ENCODE measurements at places on chromosomes 3 and 15.
A peak's percentile ranks its signal among the peaks of the same experiment; 100 is the strongest.

DNA sequence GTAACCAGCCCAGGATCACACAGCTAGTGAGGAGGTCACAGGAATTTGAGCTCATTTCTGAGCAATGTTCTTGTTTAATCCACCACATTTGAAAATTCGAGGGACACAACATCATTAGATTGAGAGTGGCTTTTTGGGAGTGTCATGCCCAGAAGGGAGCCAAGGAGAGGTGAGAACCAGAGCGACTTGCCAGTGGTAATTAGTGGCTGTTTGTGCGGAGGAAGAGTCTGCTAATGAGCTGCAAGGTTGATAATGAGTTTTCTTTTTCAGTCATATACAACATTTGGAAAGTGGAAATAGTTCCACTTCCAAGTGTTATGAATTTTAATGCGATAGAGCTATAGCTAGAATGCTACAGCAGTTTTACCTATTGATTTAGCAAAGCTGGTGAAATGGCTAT lies 19.7 kb downstream of the GABRA5 start:
- DNase-seq = no peak

DNA sequence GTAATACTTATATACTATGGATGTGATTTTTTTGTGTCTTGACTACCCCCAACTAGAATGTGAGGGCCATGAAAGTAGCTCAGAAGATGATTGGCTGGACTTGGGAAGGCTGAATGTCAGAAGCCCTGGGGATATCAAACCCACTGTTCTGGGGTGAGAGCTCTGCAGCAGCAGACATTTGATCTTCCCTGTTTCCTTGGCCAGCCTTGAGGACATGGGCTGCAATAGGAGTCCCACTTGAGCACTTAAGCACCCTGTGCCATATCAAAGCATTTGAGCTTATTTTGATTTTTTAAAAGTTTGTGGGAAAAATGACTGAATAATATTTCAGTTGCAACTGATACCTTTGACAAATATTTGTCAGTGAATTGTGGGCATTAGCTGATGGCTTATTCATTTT lies 21.7 kb downstream of the GTF2E1 start:
- no peak for DNase-seq

GRCh38 chr3:7657214-7658112 lies 796.5 kb downstream of the GRM7 start:
- DNase-seq = no peak

DNA sequence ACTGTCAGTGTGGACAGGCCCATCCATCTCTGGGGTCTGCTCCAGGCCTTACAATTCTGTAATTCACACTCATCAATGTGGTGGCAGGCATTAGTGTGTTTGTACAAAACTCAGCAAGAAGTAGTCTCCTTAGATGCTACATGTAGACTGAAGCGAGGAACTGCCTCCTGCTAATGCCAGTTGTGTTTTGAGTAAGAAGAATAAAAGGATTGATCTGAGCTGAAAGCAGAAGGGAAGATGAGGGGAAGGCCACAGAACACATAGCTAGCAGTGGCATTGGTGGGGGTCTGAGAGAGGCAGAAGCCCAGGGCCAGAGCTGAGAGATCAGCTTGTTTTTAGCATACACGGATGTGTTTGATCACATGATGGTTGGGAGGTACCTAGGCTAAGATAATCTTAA lies 144.1 kb downstream of the TIGIT start:
- DNase-seq = no peak

- no peak for DNase-seq
These were observed 64.8 kb downstream of the DUT start for GRCh38 chr15:48396020-48396419.

- DNase-seq = no peak
These were observed 26.2 kb upstream of the HHATL start for GRCh38 chr3:42728668-42729364.

DNA sequence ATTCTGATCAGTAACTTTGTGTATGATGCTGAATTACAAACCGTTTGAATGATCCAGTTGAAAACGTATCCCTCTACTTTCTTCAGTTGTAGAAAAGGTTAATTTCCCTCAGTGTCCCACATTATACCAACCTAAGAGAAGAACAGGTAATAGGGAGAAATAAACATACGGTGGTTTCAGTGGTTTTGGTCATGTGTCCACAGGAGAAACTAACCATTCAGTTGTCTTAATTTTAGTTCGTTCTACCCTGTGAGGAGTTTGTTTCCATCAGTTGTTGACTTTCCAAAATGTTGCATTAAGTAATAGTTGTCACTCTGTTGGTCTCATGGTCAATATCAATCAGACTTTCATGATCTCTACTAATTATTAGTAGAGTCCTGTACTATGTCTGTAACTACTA lies 15.1 kb downstream of the CALML4 start:
- DNase-seq = no peak

GRCh38 chr3:110474397-110474796 lies 597.2 kb upstream of the NECTIN3 start:
- no peak for DNase-seq

DNA sequence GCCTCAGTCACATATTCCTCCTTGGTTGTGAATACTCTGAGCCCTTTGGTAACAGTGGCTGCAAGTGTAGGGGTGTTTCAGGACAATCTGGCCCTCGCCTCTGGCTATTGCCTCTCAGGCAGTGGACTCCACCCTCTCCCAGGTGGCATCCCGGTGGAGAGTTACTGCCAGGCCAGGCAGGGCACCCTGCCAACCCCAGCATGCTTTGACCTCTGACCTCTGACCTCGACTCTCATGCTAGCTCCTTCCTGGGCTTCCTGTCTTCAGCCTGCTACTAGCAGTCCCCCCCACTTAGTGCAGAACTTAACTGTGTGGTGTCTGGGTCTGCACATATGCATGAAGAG lies 5.5 kb downstream of the TM6SF1 start:
- DNase-seq = no peak

DNA sequence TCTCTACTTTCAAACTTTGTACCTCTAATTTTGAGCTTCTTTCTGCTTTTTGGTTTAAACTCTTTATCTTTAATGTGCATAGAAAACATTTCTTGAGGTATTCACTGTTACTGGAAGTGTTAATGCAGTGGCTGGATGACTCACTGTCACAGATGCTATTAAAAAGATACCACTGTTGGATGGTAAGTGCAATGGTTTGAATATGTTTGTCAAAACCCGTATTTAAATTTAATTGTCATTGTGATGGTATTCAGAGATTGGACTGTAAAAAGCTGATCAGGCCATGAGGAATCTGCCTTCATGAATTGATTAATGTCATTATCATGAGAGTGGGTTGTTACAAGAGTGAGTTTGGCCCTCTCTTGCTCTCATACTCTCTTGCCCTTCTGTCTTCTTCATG lies 70.6 kb downstream of the AP4E1 start:
- DNase-seq = no peak

DNA sequence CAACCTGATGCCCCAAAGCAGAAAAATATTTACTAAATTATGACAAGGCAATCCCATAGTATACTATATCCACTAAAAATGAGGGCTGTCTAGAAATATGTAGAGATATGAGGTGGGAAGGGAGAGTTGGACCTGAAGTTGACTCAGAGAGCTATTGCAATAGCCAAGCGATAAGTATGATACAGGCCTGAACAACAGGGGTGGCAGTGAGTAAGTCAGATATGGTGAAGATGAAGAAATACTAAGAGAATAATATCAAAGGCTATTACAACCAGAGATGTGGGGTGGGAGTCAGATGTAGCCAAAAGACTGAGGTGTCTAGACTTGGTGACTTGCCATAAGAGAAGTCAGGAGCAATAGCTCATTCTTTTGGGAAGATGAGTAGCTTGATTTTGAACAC lies 9.2 kb downstream of the HSPBAP1 start:
- no peak for DNase-seq

- DNase-seq = no peak
These were observed 27.6 kb downstream of the ANP32A start for GRCh38 chr15:68792901-68793766.

- DNase-seq = no peak
These were observed 1.2 kb downstream of the NT5DC2 start for GRCh38 chr3:52532517-52532837.

- no peak for DNase-seq
These were observed 98.2 kb upstream of the AGTR1 start for GRCh38 chr3:148599481-148599880.

DNA sequence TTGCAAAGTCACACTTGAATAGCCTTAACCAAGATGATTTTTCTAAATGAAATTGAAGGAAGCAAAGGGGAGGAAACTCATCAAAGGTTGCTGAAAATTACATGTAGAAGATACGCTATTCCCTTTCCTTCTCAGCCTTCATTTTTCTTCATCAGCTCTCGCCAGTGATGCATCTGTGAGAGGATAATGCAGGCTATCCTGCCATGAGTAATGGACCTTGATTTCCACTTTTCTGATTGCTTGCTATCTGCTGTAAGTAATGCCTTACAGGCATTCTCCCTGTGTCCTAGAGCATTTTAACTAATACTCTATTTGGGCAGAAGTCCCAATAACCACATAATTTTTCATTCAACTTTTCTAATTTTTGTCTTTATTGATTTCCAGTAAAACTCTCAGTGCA lies 162.6 kb downstream of the BBX start:
- no peak for DNase-seq

DNA sequence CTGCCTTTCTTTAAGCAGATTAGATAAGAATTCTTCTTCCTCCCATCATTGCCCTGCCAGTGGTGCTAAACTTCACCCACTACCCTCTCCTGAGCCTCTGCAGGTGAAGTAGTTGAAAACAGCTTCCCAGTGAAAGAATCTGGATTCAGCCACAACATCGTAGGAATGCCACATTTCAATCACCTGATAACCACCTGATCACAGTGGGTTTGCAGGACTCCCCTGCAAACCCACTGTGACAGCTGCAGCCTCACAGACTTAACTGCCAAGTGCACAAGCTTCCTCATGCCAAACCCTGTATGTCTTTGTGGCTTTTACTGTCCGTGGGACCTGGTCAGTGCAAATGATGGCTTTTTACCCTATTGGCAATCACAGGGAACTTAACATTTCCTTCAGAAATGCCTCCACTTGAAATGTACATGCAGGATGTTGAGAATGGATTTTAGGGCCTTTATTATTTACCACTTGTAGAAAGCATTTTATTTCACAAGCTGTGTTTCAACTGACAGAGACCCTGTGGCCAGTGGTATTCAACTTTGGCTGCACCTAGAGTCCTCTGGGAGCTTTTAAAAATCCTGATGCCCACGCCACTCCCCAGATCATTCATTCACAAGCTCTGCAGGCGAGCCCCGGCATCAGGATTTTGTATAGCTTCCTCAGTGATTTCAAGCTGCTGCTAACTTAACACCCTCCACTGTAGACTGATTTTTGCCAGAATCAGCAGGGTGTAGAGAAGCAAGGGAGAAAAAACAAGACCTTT lies 49.1 kb downstream of the OXNAD1 start:
- DNase-seq = no peak

- no peak for DNase-seq
These were observed 17.1 kb downstream of the CCDC13 start for GRCh38 chr3:42755681-42756578.

- no peak for DNase-seq
These were observed 2.0 kb downstream of the TMEM62 start for GRCh38 chr15:43135351-43135750.

DNA sequence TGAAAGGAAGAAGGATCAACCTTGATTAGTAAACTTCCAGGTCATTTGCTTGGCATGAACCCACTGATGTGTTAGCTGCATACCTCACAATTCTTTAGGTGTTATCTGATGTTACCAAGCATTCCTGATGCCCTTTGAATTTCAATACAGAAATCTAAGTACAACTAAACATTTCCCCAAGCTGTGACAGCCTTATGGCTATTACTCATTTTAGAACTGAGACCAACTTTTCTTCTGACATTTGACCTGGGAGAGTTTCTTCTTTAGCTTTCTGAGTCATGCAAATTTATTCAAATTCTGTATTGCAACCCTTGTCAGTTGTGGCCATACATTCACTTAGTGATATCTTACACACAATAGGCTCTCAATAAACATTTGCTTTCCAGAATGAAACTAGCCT lies 124.3 kb downstream of the TIGIT start:
- no peak for DNase-seq

GRCh38 chr3:36944641-36945270 lies at the start of gene TRANK1:
TSS of gene TRANK1 (minus strand) at chr3:36945054. CDS start at chr3:36944809, 245 bp downstream.
- peak; percentile 60 for DNase-seq

GRCh38 chr3:67737906-67738865 lies 83.8 kb upstream of the SUCLG2 start:
- DNase-seq = no peak

Measured in stimulated activated CD8-positive, alpha-beta memory T cell treated with anti-CD3 and anti-CD28 coated beads, Interleukin-7, amount 100 ng/mL, for 1 hour (primary cell).